ENCODE measurements at places on chromosomes 7 and 10.
A peak's percentile ranks its signal among the peaks of the same experiment; 100 is the strongest.

GRCh38 chr7:118496138-118496644 is 271.7 kb downstream of the ANKRD7 start:
- no peak for DNase-seq

- no peak for DNase-seq
Observed at GRCh38 chr10:15460661-15461060, 89.6 kb upstream of the FAM171A1 start.

DNA sequence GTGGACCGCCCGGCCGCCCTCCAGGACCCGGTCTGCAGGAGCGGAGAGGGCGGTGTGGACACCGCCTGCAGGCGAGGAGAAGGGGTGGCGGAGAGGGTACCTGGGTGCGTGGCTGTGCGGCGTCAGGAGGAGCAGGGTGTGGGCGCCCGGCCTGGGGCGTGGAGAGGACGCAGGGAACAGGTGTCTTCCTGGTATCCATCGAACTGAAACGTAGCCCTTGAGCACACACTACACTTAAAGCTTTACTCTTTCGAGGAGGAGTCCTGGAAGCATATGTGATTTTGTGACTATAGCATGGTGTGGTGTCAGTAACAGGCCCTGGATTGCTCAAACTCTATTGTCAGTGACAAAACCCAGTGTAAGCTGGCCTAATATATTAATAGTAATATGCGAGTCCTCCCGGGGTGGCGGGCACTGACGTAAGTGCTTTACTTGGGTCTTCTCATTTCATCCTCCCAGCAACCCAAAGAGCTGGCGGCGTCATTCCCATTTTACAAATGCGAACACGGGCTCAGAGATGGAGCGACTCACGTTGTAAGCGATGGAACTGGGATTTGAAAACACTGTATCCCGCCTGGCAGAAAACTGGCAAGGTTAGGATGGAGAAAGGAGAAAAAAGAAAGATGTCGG is 508 bp upstream of the TECPR1 start:
- DNase-seq = no peak

GRCh38 chr10:385571-386300 is 250.5 kb downstream of the ZMYND11 start:
- DNase-seq = no peak

- no peak for DNase-seq
Observed at GRCh38 chr7:93830141-93830925, 60.2 kb downstream of the TFPI2 start.

GRCh38 chr7:139829775-139830117 is 682 bp downstream of the TBXAS1 start:
- DNase-seq = no peak

DNA sequence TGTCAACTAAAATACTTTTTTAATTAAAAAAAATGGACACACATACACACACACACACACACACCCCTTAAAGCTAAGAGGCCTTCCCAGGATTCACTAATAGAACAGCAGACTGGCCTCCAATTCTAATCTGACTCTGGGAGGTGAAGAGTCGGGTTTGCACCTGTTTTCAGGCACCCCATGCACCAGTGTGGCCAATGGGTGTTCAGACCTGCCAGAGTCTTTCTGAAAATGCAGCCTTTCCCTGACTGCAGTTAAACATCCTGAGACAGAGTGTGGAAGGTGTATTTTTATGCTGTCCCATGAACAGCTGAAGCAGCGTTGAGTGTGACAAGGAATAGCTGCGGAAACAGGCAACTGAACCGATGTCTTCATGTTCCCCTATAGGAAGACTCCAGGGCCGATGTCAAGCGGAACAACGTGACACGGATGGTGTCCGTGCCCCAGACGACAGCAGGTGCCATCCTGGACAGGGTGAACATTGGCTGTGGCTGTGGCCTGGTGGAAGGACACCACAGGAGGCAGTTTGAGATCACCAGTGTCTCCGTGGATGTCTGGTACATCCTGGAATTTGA is 74.6 kb upstream of the LYZL2 start:
- peak; percentile 41 for DNase-seq

DNA sequence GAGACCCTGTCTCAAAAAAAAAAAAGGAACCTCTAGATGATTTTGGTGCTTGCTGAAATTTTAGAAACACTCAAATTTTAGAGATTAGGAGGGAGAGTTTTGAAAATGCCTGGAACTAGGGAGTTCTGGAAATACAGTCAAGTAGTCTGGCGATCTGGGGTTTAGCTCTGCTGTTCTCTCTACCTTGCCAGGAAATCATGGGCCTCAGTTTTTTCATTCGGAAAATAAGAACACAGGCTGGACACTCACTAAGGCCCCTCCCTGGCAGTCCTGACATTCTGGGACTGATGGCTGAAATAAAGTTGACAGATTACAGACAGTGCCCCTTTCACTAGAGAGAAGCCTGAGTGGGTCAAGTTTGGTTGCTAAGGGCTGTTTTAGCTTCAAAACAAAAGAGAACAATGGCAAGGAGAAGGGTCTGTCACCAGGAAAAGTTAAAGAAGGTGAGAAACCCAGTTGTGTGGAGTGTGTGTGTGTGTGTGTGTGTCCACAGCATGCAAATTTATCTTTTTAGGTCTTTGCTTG is 25.0 kb upstream of the CALN1 start:
- DNase-seq = no peak

DNA sequence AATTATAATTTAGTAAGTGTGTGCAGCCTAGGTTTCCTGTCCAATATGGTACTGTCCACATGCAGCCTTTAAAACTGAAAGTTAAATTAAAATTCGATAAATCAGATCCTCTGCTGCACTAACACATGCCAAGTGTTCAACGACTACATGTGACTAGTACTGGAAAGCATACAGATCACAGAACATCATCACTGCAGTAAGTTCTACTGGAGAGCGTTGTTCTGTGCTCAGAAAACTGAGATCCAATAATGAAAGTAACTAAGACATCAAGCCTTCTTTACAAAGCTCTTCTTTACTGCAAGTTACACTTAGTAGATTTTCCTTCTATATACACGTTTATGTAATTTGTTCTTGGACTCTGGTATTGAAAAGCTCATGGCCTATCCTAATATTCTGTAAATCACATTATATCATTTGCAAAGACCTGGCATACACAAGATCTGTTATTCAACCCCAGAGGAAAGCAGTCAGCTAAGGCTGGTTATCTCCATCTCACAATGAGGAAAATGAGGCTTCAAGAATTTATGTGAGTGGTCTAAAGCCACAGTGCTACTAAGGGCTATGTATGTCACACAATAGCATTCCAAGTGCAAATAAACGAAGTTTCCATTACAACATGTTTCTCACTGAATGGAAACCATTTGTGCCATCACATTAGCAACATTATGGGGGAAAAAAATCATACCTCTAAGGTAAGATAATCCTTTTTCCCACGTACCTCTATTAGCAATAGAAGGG is 77.6 kb downstream of the VPS41 start:
- DNase-seq = no peak

DNA sequence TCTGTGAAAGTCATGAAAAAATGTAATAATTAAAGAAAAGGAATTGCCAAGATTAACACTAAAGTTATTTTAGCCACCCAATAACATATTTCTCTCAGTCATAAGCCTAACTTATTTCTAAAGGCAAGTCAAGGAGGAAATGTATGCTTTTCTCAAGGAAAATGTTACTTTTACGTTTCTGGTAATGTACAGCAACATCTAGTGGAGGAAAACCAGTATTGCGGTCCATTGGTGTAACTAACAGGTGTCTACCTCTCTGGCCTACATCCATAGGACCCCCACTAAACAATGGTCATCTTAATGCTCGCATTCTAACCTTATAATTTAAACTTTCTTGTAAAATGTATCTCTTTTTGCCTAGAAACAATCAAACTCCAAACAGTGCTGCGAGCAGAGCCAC is 437.5 kb downstream of the KIF20B start:
- DNase-seq = peak; percentile 62

DNA sequence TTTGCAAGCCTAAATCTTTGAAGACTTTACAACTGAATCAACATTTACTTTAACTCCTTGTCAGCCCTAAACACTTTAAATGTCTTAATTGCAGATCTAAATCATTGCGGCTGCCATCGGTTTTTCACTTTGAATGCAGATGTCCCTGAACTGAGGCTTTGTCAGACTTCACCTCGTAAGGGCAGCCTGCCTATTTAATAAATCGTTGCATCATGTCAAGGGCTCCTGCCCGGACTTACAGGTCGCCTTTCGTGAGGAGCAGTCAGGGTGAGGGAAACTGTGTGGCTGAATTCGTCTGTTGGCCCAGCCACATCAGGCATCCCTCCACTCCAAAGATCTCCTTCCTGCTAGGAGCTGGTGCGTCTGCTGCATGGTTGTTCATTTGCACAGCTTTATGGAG is 368.2 kb upstream of the NPVF start:
- DNase-seq = no peak

- DNase-seq = no peak
Observed at GRCh38 chr7:150994838-150995510, 4.2 kb downstream of the NOS3 start.

- DNase-seq = no peak
Observed at GRCh38 chr10:100158044-100158805, 27.6 kb downstream of the ERLIN1 start.

DNA sequence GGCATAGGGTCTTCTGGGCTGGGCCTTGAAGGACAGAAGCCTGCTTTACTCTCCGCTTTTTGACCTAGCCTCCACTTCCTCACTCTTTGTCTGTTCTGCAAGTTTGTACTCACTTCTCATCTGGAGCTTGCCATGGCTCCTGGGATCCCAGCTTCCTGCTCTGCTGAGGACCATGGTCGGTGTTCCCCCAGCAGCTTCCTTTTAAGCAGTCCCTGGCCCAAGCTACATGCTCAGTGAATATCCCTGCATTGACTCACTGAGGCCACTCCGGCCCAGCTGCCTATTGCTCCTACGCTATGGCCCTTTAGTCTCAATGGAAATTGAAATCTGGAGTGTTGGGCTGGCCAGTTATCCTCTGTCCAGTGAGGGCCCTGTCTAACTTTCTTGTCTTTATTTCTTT is 427.7 kb downstream of the RPS24 start:
- DNase-seq = no peak

All from NAMALWA (cell line).